NCI-H1048 (cell line): ENCODE measurements at places on chromosomes 2 and 18.

DNA sequence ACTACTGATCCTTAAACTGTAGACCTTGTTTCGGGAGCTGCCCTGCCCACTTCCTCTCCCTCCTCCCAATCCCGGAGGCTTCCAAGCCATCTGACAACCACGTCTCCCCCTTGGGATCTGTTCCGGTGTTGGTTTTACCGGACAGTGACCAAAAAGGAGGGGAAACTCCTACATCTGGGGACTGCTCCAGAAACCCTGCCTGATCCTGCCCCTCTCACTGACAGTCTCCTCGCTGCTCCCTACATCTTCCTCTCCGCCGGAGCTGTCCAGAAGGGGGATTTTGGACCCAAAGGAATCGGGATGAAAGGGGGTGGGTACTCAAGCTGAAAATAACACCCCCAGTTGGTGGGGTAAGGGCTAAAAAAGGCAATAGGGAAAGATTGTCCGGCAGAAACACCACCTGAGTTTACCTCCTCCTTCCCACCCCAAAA, 1.5 kb downstream of the INO80D start:
- DNase-seq, result no peak

GRCh38 chr18:21056545-21056944, 55.1 kb downstream of the ROCK1 start:
- no peak for DNase-seq

DNA sequence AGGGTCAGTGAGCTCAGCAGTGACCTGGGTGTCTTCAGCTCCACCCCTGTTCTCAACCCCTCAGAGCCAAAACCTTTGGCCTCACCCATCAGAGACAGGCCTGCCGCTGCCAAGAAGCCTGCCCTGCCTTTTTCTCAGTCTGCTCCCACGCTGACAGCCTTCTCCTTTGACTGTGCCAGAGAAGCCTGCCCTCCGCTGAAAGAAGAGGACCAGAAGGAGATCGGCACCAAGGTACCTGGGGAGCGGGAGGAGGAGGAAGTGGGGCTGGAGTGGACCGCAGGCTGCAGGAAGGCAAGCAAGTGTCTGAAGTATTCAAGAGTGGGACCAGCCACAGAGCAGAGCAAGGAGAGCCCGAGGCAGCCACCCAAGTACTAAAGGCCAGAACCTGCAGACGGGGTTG, 33.2 kb downstream of the TOGARAM2 start:
- no peak for DNase-seq

- DNase-seq, result no peak
Measured at GRCh38 chr2:172461591-172462372, 34.4 kb downstream of the ITGA6 start.

GRCh38 chr2:131040661-131041401, 52.4 kb downstream of the FAM168B start:
- no peak for DNase-seq

- DNase-seq, result no peak
Measured at GRCh38 chr2:207394812-207395534, 134.8 kb upstream of the CREB1 start.

DNA sequence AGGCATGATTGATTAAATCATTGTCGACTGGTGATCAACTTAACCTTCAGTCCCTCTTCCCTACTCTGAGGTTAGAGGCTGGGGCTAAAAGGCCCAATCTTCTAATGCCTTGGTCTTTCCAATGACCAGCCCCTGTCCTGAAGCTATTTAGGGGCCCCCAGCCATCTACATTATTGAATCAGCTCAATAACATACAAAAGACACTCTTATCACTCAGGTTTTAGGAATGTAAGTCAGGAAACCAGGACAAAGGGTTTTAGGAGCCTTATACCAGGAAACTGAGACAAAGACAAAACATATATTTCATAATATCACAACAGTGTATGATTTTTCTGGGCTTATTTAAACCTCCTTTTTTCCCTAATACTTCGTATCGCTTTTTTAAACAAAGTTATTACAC, 198.6 kb downstream of the RNF152 start:
- DNase-seq, result no peak

GRCh38 chr18:9577361-9577760, 37.0 kb downstream of the PPP4R1 start:
- no peak for DNase-seq

GRCh38 chr2:24509840-24510239, 18.8 kb downstream of the NCOA1 start:
- no peak for DNase-seq

GRCh38 chr2:159711562-159712142, 654 bp upstream of the MARCHF7 start:
- no peak for DNase-seq

DNA sequence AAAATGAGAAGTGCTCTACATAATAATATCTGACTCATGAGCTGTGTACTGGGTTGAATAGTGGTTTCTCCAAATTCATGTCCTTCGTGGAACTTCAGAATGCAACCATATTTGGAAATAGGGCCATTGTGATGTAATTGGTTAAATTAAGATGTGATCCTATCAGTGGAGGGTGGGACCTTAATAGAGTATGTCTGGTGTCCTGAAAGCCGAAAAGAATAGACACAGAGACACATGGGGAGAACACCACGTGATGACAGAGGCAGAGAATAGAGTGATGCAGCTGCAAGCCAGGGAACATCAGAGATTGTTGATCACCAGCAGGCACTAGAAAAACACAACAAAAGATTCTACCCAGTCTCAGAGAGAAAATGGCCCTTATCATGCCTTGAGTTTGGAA, 310.1 kb downstream of the EXOC6B start:
- DNase-seq, result no peak

- no peak for DNase-seq
Measured at GRCh38 chr2:39570130-39570555, 95.6 kb upstream of the TMEM178A start.

DNA sequence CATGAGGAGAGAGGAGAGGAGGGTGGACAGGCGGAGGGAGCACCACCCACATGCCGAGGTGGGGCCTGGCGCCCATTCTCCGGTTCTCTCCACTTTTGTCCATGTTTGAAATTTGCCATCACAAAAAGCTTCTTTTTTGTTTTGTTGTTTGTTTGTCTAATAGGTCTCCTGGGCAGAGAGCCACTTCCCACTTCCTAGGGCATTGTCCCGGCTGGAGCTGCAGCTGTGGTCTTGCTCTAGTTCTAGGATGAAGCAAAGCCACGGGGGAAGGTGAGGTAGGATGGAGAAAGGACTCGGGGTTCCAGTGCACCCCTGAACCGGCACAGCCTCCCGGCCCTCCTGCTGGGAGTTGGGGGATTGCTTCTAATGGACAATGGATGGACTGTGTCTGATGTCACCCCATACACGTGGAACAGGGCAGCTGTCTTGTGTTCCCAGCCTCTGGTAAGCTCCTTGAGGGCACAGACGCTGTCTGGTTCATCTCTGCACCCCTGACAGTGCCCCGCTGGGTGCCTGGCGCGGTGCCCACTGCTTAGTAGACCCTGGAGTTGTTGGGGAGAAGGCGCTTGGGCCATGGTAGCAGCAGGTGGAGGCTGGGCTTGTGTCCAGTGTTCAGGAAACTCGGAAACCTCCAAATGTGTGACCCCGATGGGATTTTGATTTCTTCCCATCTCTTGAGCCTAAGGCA, 278.4 kb downstream of the NDUFA10 start:
- DNase-seq, result no peak

DNA sequence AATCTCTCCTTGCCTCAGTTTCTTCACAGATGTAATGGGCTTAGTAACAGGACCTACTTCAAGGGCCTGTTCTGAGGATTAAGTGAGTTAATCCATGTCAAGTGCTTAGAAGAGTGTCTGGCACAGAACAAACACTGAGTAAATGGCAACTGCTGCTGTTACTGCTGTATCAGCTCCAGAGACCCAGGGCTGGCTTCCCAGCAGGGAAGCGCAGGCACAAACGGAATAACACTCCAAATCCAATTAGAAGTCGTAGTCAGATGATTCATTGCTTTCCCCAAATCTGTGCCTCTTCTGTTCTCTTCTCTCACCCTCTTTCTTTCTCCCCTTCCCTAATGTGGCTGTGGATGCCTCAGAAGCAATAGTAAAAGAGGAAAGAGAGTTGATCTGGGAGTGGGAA, 101.1 kb upstream of the FZD7 start:
- no peak for DNase-seq

DNA sequence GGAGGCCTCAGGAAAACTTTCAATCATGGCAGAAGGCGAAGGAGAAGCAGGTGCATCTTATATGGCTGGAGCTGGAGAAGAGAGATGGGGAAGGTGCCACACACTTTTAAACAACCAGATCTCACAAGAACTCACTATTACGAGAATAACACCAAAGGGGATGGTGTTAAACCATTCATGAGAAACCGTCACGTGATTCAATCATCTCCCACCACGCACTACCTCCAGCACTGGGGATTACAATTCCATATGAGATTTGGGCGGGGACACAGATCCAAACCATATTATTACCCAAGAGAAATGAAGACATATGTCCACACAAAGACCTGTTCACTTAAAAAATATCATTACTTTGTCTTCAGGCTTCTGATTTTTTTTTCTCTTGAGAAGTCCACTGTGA, 518.5 kb downstream of the DCDC2C start:
- no peak for DNase-seq

DNA sequence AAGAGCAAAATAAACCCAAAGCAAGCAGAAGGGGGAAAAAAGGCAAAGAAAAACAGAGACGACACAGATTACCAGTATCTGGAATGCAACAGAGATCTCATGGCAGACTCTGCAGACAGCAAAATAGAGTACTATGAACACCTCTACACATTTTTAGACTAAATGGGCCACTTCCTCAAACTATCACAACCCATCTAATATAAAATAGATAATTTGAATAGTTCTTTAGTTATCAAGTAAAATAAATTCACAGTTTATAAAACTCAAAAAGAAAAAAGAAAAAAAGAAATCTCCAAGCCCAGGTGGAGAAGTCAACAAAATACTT, 16.6 kb downstream of the SESTD1 start:
- DNase-seq, result no peak

- DNase-seq, result no peak
Measured at GRCh38 chr2:86557836-86558235, 5.4 kb downstream of the CHMP3 start.

GRCh38 chr2:74834792-74835755, 1.1 kb downstream of the HK2 start:
- DNase-seq, result no peak

- DNase-seq, result no peak
Measured at GRCh38 chr2:201842131-201842860, 36.0 kb downstream of the CDK15 start.

- DNase-seq, result no peak
Measured at GRCh38 chr2:46131-46470, 204 bp downstream of the FAM110C start.

GRCh38 chr2:200383380-200384110, 77.1 kb downstream of the SPATS2L start:
- no peak for DNase-seq

GRCh38 chr2:15313657-15314056, 247.5 kb downstream of the NBAS start:
- no peak for DNase-seq

DNA sequence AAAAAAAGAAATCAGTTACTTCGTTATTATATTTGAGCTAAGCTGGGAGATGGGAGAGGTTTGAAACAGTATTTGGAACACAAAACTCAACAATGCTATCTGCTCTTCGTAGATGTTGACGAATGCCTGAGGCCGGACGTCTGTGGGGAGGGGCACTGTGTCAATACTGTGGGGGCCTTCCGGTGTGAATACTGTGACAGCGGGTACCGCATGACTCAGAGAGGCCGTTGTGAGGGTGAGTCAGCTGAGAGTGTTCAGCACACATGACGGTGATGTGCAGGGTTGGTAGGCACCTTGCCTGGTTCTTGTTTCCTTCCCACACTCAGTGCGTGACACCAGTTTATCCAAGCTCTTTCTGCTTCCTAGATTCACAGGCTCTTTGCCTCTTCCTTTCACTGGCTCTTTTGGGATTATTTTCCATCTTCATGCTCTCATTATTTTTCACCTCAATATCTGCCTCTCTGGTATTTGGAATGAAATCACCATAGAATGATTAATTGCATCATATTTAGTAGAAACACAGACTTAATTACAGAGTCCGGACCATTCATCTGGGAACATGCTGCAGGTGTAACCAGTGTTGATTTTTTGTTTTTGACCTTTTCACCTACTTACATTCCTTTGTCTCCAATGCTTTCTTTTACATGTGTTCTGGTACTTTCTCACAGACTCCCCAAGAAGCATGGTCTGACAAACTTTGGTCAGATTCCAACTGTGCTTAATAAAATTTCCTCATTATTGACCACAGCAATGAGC, 200.6 kb upstream of the RASGRP3 start:
- DNase-seq, result no peak

GRCh38 chr2:108217211-108217610, 22.6 kb upstream of the SULT1C3 start:
- no peak for DNase-seq

DNA sequence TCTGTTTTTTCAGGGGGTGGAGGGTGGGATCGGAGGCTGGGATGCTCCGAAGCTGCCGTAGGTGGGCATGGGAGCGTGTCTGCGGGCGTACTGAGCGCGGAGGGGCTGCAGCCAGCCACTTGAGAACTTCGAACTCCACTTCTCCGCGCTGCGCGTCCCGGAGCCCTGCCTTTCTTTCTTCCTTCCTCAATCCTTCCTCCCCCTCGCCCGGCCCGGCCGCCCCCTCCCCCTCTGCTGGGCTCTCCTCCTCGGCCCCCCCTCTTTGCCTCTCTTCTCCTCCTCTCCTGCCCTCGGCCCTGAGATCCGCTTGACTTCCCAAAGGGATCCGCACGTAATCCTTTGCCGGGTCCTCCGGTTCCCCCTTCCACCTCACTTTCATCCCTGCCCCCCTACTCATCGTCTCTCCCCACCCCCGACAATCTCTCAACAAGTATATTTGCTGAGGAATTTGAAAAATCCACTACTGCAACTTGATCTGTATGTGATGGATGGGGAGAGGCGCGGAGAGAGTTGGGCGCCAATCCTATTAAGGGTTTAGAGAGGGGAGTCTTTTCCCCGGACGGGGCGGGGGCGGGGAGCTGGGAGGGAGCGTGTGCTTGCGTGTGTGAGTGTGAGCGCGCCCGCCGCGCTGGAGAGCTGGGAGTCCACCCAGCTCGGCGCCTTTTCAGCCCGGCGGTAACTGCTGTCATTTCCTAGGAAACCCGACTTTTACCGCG, 1.1 kb downstream of the GLI2 start:
- peak; percentile 15 for DNase-seq

GRCh38 chr2:72092111-72092510, 55.6 kb downstream of the CYP26B1 start:
- DNase-seq, result no peak

- no peak for DNase-seq
Measured at GRCh38 chr2:152174574-152174973, 989 bp downstream of the STAM2 start.

GRCh38 chr2:128817171-128817570, 498.5 kb upstream of the HS6ST1 start:
- no peak for DNase-seq

DNA sequence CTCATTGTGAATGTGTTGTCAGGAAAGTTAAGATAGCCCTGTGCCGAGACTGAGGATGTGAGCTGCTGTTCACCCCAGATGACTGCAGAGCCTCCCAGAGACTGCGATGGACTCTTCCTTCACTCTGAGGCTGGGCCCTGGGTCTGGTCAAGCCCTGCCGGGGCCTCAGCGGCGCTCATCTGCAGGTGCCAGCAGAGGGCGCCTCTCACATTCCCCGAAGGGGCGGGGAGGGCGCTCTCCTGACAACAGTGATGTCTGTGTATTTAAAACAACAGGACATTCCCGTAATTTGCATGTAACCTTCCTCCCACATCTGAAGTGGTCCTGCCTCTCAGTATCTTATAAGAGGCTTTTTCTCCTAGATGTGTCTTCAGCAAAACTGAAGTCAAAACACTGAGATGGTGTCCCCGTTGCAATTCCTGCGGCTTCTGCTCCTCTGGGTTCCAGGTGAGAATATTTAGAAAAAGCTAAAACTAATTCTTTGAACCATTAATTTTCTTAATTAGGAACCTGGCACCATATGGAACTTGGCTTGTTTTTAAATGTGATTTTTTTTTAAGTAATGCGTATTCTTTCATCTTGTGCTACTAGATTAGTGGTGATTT, 1377.9 kb downstream of the RPIA start:
- no peak for DNase-seq
